ENCODE measurements at places on chromosomes 1 and 21. TPM values are rescaled to one million over a fixed set of nuclear protein-coding genes. Genes with fewer than 3 reads are reported as not detected.
A peak's percentile ranks its signal among the peaks of the same experiment; 100 is the strongest.

The KCND3 gene
- 0.61 TPM for total RNA-seq

The GJA5 gene
- total RNA-seq: 1.2 TPM

GRCh38 chr1:157490467-157491165 is 61.7 kb downstream of the FCRL5 start:
- no peak overlapping the region for H3K27ac ChIP-seq
- peak; percentile 79 for DNase-seq
- H3K4me3 ChIP-seq: no peak overlapping the region
- H3K36me3 ChIP-seq: no peaks in the 10 kb centered on the region
- H3K4me1 ChIP-seq: no peaks in the 10 kb centered on the region

DNA sequence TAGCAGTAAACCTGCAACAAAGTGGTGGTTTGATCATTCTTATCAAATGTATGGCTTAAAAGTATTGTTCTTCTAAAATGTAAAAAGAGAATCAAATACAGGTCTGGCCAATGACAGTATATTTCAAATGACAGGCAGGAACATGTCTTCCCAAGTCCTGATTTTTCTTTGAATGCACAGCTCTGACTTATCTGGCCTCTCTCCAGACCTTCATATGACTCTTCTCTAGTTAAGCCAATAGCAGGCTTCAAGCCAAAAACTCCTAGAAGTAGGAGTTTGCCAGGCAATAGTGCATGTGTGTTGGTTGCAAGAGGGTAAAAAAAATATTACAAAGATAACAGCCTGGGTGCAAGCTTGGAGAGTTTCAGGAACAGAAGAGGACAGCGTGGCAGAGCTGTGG is 345.5 kb downstream of the SMYD3 start:
- H3K27ac ChIP-seq: no peak overlapping the region
- H3K27me3 ChIP-seq: no peaks in the 10 kb centered on the region
- H3K36me3 ChIP-seq: no peaks in the 10 kb centered on the region
- no peak for DNase-seq

The OR6N2 gene
- not detected for total RNA-seq

GRCh38 chr1:231091831-231092301 is 51.8 kb upstream of the FAM89A start:
- H3K4me3 ChIP-seq: no peak overlapping the region
- H3K36me3 ChIP-seq: no peaks in the 10 kb centered on the region
- peak overlapping the region; percentile 88 for H3K27ac ChIP-seq

- no peaks in the 10 kb centered on the region for H3K36me3 ChIP-seq
- H3K4me1 ChIP-seq: no peaks in the 10 kb centered on the region
- H3K27ac ChIP-seq: no peak overlapping the region
- no peak overlapping the region for H3K4me3 ChIP-seq
Observed at GRCh38 chr1:247407180-247407616, 8.8 kb upstream of the NLRP3 start.

The UBASH3A gene
- not detected for total RNA-seq

GRCh38 chr21:27082431-27083010 is 115.6 kb upstream of the ADAMTS5 start:
- peaks cover 30% of the 10 kb centered on the region for H3K4me1 ChIP-seq
- no peak overlapping the region for H3K4me3 ChIP-seq
- peak overlapping the region; percentile 21 for H3K27ac ChIP-seq
- H3K36me3 ChIP-seq: no peaks in the 10 kb centered on the region

- H3K36me3 ChIP-seq: no peaks in the 10 kb centered on the region
- no peaks in the 10 kb centered on the region for H3K27me3 ChIP-seq
- no peak for DNase-seq
- H3K27ac ChIP-seq: no peak overlapping the region
- H3K4me1 ChIP-seq: no peaks in the 10 kb centered on the region
- no peak overlapping the region for H3K4me3 ChIP-seq
Observed at GRCh38 chr1:186578325-186579016, 101.8 kb downstream of the PTGS2 start.

GRCh38 chr1:40861224-40862003 is 749 bp downstream of the CITED4 start:
- H3K36me3 ChIP-seq: no peaks in the 10 kb centered on the region
- DNase-seq: no peak
- H3K27ac ChIP-seq: no peak overlapping the region
- peak overlapping the region; percentile 88 for H3K4me3 ChIP-seq
- peaks cover 11% of the 10 kb centered on the region for H3K4me1 ChIP-seq

DNA sequence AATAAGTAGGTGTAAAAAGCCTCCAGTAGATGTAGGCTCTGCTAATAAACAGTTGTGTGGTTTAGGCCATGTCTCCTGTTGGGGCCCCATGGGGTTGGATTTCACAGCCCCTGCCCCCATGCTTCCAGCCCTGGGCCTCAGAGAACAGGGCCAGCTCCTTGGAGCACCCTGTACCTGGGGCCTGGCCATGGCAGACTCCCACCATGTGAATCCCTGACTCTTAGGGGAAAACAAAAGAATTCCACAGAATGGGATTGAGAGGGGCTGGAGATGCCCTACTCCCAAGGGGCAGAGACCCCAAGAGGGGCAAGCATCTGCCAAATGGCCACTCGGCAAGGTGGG is 11.5 kb downstream of the LRP8 start:
- no peaks in the 10 kb centered on the region for H3K36me3 ChIP-seq
- H3K4me1 ChIP-seq: peaks cover 33% of the 10 kb centered on the region
- no peak overlapping the region for H3K4me3 ChIP-seq
- DNase-seq: no peak

DNA sequence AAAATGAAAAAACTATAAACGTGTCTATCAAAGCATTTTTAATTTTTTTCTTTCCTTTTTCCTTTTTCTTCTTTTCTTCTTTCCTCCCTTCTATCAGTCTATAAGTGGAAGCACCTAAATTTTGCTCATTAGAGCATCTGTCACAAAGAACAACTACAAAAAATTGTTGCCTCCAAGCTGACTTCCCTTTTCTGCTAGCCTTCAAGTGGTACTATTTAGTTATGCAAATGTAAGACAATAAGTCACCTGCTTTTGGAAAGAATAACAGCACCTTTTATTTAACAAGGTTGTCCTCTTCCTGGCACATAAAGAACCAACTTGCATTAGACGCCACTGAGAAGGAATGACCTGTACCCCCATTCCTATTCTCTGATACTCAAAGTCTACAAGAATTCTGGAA is 45.0 kb upstream of the C1orf53 start:
- no peaks in the 10 kb centered on the region for H3K36me3 ChIP-seq
- no peaks in the 10 kb centered on the region for H3K27me3 ChIP-seq
- H3K4me1 ChIP-seq: no peaks in the 10 kb centered on the region
- no peak overlapping the region for H3K27ac ChIP-seq

- peak overlapping the region; percentile 90 for H3K4me3 ChIP-seq
- peaks cover 42% of the 10 kb centered on the region for H3K4me1 ChIP-seq
- H3K36me3 ChIP-seq: peaks cover 13% of the 10 kb centered on the region
Observed at GRCh38 chr1:101239095-101240040, 2.5 kb downstream of the S1PR1 start.

DNA sequence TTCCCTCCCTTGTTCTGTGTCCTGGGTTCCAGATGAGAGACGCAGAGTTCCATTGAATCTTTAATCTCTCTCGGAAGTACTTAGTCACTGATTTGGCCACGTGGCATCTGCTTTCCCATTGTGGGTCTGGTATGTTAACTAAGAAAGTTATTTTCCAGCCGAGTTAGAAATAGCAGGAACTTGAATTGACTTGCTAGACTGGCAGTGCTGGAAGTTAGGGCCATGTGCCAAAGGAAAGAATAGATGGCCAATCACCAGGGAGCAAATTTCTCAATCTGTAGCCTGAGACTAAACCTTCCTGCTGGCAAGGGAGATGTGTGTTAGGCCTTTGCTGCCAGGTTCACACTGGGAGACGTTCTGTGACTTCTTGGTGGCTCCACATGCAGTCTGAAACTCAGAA is 24.2 kb upstream of the SLFNL1 start:
- no peaks in the 10 kb centered on the region for H3K4me1 ChIP-seq
- no peak for DNase-seq
- no peak overlapping the region for H3K27ac ChIP-seq
- no peaks in the 10 kb centered on the region for H3K27me3 ChIP-seq
- no peak overlapping the region for H3K4me3 ChIP-seq

DNA sequence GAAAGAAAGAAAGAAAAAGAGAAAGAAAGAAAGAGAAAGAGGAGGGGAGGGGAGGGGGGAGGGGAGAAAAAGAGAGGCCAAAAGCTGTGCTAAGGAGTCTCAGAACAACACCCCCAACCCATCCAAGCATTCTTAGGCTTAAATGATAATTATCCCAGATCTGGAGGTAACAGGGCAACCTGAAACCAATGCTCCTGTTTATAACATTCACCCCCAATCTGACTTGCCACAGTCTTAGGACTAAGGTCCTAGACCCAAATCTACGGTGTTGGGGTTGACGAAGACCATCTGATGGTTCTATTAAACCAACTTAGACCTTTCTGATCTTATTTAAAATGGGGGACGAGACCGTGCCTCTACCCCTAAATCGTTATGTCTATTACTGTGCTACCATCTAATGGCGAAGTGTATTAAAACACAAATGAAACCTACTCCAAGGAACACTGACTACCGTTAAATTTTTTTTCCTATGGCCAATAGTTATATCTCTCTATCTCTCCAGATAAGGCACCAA is 119.3 kb upstream of the CDC42BPA start:
- no peak overlapping the region for H3K4me3 ChIP-seq
- no peaks in the 10 kb centered on the region for H3K36me3 ChIP-seq
- no peak for DNase-seq
- no peaks in the 10 kb centered on the region for H3K27me3 ChIP-seq

- H3K27ac ChIP-seq: no peak overlapping the region
- no peaks in the 10 kb centered on the region for H3K27me3 ChIP-seq
- no peaks in the 10 kb centered on the region for H3K36me3 ChIP-seq
- no peak overlapping the region for H3K4me3 ChIP-seq
Observed at GRCh38 chr1:26315874-26316850, 1.6 kb upstream of the CD52 start.

The CACNA1S gene
- total RNA-seq: 0.07 TPM

The CTSS gene
- 0.16 TPM for total RNA-seq

The BSND gene
- total RNA-seq: not detected

The NBPF14 gene
- total RNA-seq: 15.2 TPM

The ECM1 gene
- total RNA-seq: 5.5 TPM

The GBP6 gene
- total RNA-seq: not detected

The ZNF669 gene
- 21.8 TPM for total RNA-seq

DNA sequence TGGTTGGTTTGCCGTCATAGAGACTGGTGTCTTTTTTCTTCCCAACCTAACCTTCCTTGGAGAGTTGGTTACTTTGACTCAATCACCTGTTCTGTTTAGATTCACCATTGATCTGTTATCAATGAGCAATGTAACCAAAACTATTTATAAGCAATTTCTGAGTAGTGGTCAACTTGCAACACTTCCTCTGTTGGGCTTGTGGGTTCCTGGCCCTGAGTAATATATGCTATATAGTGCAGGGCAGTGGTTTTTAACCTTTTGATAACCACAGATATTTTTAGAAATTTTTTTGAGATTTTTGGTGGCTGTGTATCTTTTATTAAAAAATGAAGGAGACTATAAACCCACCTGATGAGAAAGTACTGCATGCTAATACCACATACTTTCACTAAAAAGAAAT is 9.4 kb upstream of the XCL1 start:
- H3K27me3 ChIP-seq: peaks cover 5% of the 10 kb centered on the region
- peaks cover 5% of the 10 kb centered on the region for H3K36me3 ChIP-seq
- H3K4me3 ChIP-seq: no peak overlapping the region
- DNase-seq: no peak

The TNFRSF14 gene
- total RNA-seq: 0.61 TPM

DNA sequence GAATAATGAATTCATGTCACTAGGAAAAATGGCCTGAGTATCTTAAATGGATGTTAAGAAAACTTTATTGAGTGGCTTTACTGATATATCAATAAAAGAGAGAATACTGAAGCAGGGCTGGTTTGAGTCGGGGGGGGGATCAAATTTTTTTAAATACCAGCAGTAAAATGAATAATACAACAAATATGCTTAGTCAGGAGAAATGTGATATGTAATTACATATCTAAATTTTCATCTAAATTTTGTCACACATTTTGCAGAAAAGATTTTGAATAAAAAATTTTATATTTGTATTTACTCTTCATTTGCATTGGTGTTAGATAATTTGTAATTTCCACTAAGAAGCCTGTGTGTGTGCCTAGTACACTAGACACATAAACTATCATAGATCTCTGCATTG is 2300.2 kb downstream of the MRPL39 start:
- no peaks in the 10 kb centered on the region for H3K4me1 ChIP-seq
- no peak overlapping the region for H3K27ac ChIP-seq
- H3K4me3 ChIP-seq: no peak overlapping the region
- H3K36me3 ChIP-seq: no peaks in the 10 kb centered on the region
- no peak for DNase-seq

DNA sequence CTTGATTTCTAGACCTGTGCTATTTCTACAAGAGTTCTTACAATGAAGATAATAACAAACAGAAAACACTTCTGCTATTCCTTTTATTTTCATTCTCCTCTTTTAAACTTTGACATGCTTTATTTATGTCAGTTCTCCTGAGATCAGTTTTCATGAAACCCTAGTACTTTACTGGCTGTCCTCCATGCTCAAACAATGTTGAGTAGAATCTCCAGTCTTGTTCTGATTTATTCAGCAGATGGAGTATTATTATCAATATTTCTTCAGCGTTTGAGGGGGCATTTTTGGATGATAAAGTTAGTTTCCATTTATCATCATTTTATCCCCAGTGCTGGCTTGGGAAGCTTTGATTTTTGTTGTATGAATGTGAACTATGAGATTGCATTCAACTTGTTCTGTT is 85.9 kb upstream of the WARS2 start:
- no peak overlapping the region for H3K27ac ChIP-seq
- H3K4me1 ChIP-seq: peaks cover 21% of the 10 kb centered on the region
- no peak for DNase-seq
- no peaks in the 10 kb centered on the region for H3K36me3 ChIP-seq
- H3K27me3 ChIP-seq: no peaks in the 10 kb centered on the region
- H3K4me3 ChIP-seq: no peak overlapping the region

DNA sequence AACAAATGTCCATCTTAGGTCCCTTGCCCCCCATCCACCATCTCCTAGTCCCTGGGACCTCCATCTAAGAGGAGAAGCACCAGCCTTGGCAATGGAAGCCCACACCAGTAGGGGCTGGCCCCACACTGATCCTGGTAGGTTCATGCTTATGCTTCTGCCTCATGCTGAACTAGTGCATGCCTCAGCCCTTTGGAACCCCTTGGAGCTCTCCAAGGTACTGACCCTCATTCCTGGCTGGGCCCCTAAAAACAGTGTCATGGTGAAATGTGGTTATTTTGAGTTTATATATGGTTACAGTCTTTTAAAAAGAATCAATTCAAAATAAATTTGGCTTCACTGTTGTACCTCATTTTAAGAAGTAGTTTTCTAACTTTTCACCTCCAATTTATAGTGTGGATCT is 108.3 kb downstream of the HIVEP3 start:
- no peaks in the 10 kb centered on the region for H3K36me3 ChIP-seq
- no peak overlapping the region for H3K27ac ChIP-seq
- H3K4me1 ChIP-seq: peaks cover 5% of the 10 kb centered on the region
- H3K27me3 ChIP-seq: no peaks in the 10 kb centered on the region

The ARHGEF11 gene
- 52.7 TPM for total RNA-seq

GRCh38 chr1:206792939-206793607 is 20.8 kb upstream of the IL10 start:
- H3K4me3 ChIP-seq: no peak overlapping the region
- H3K27me3 ChIP-seq: no peaks in the 10 kb centered on the region
- peak overlapping the region; percentile 12 for H3K27ac ChIP-seq
- H3K36me3 ChIP-seq: peaks cover 3% of the 10 kb centered on the region
- H3K4me1 ChIP-seq: peaks cover 15% of the 10 kb centered on the region

The ABCG1 gene
- 3.3 TPM for total RNA-seq
